ENCODE measurements at places on chromosomes 7 and 10. TPM values are rescaled to one million over a fixed set of nuclear protein-coding genes. Genes with fewer than 3 reads are reported as not detected.

DNA sequence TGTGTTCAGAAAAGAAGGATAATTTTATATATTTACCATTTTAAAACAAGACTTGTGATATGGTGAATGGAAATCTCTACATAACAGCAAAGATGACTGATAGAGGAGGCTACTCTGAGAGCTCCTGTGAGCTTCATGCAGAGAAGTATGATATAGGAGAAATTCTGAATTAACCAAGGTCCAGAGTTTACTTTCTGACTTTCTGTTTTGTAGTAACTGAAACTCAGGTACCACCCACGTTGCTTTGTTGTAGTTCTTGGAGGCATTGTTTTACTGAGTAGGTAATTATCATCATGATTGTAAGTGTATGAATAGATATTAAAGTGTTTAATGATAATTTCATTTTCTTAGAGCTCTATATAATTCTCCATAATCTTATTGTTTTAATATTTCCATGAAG is 18.0 kb upstream of the SFR1 start:
- H3K27ac ChIP-seq, result no peak overlapping the region
- H3K36me3 ChIP-seq, result no peaks in the 10 kb centered on the region
- no peak for DNase-seq
- H3K4me1 ChIP-seq, result no peaks in the 10 kb centered on the region
- no peaks in the 10 kb centered on the region for H3K27me3 ChIP-seq
- no peak overlapping the region for H3K4me3 ChIP-seq

DNA sequence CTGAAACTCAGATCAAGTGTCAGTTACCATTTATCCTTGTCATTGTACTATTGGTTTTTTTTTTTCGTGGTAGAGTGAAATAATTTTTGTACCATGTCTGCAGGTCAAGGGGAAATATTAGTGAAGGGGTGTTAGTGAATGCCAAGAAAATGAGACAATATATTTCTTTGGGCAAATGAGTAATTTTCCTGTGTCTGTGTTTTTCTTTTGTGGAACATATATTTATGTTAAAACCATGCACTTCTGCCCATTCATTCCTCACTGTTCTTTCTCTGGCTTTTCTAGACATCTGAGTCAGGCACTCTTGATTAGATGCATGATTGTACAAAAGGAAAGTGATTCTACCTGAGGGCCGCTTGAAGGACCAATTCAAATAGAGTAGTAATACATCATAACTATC is 161.6 kb downstream of the BICC1 start:
- H3K36me3 ChIP-seq, result no peaks in the 10 kb centered on the region
- H3K4me3 ChIP-seq, result no peak overlapping the region
- no peaks in the 10 kb centered on the region for H3K27me3 ChIP-seq
- H3K4me1 ChIP-seq, result no peaks in the 10 kb centered on the region
- no peak overlapping the region for H3K27ac ChIP-seq

- H3K4me3 ChIP-seq, result no peak overlapping the region
- H3K27ac ChIP-seq, result no peak overlapping the region
- H3K36me3 ChIP-seq, result no peaks in the 10 kb centered on the region
- H3K4me1 ChIP-seq, result no peaks in the 10 kb centered on the region
- H3K27me3 ChIP-seq, result no peaks in the 10 kb centered on the region
Observed at GRCh38 chr7:41277561-41277960, 425.3 kb downstream of the INHBA start.

- DNase-seq, result no peak
- no peak overlapping the region for H3K4me3 ChIP-seq
- no peak overlapping the region for H3K27ac ChIP-seq
- H3K27me3 ChIP-seq, result peaks cover 4% of the 10 kb centered on the region
- H3K4me1 ChIP-seq, result peaks cover 17% of the 10 kb centered on the region
Observed at GRCh38 chr7:98855610-98856422, 14.0 kb downstream of the TMEM130 start.

- no peaks in the 10 kb centered on the region for H3K36me3 ChIP-seq
- no peaks in the 10 kb centered on the region for H3K27me3 ChIP-seq
- no peak overlapping the region for H3K4me3 ChIP-seq
- DNase-seq, result peak; percentile 30
Observed at GRCh38 chr7:93374345-93374940, 142.3 kb downstream of the VPS50 start.

GRCh38 chr7:142349670-142350405 is 92.0 kb upstream of the PRSS58 start:
- no peak overlapping the region for H3K4me3 ChIP-seq
- no peak overlapping the region for H3K27ac ChIP-seq
- H3K4me1 ChIP-seq, result no peaks in the 10 kb centered on the region

- no peaks in the 10 kb centered on the region for H3K27me3 ChIP-seq
- no peaks in the 10 kb centered on the region for H3K4me1 ChIP-seq
- DNase-seq, result no peak
- H3K27ac ChIP-seq, result no peak overlapping the region
Observed at GRCh38 chr10:26879744-26880143, 19.0 kb upstream of the ABI1 start.

DNA sequence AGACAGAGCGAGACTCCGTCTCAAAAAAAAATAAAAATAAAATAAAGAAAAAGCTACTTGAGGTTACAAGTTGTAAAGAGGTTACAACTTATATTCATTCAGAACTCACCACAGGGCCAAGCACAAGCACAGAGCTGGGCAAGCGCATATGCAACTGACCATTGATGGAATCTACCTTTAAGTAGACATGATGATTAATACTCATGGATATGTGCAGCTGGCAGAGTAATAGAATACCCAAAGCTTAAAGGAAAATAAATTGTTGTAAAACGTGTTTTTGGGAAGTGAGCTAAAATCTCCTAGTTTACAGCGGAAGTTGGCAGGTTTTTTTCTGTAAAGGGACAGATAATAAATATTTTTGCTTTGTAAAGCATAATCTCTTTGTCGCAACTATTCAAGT is 111.6 kb downstream of the TMEM168 start:
- no peak overlapping the region for H3K4me3 ChIP-seq

- no peak within 1 kb of the TSS for H3K27ac ChIP-seq
- H3K4me3 ChIP-seq, result no peak within 1 kb of the TSS
- peaks cover 60% of the 10 kb centered on the region for H3K27me3 ChIP-seq
Observed at GRCh38 chr10:69801434-69802315, at the start of gene COL13A1. Gene COL13A1, plus strand, starts transcription at chr10:69801906. Its CDS starts 518 bp downstream, at chr10:69802424.

- H3K27ac ChIP-seq, result no peak overlapping the region
- no peak for DNase-seq
Observed at GRCh38 chr7:24239260-24239659, 44.7 kb upstream of the NPY start.

GRCh38 chr10:42836096-42836495 is 53.5 kb downstream of the BMS1 start:
- H3K27ac ChIP-seq, result no peak overlapping the region
- no peaks in the 10 kb centered on the region for H3K4me1 ChIP-seq
- peaks cover 7% of the 10 kb centered on the region for H3K36me3 ChIP-seq
- H3K27me3 ChIP-seq, result 0 out of 3 replicates have a peak, but pooled peaks cover 2% of the 10 kb centered on the region

DNA sequence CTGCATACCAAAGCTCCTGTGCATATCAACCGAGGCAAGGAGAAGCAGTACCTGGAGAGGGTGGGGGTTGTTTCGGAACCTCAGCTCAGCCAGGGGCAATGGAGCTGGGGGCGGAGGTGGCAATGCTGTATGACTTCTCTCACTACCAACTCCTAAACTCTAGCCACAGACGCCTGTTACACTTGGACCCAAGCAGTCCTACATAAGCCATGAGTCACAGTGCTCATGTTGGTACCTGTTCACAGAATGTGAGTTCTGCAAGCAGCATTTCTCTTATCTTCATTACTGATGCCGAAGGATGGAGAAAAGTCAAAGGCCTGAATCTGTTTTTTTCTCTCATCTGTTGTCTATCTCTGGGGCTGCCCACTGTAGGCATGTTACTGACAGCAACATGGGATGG is 3.2 kb upstream of the RAB18 start:
- no peak for DNase-seq
- H3K27ac ChIP-seq, result no peak overlapping the region
- H3K27me3 ChIP-seq, result no peaks in the 10 kb centered on the region
- no peak overlapping the region for H3K4me3 ChIP-seq

DNA sequence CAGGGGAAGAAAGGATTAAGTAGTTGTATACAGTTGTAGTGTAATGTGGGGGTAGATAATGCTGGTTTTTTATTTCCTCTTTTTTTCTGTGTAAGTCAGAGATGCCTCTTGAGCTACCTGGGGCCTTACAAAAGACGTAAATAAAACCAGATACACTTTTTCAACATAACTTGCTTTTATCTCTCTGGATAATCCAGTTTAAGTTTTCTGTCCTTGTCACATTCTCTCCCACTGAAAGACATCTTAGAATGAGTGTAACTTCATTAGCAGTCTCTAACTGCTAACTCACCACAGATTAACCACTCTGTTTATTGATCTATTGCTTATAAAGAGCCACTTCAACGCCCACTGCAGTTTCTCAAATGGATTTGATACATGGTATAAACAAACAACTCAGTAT is 64.1 kb upstream of the LRRN3 start:
- H3K4me3 ChIP-seq, result no peak overlapping the region
- DNase-seq, result no peak
- no peaks in the 10 kb centered on the region for H3K36me3 ChIP-seq
- no peaks in the 10 kb centered on the region for H3K27me3 ChIP-seq
- peaks cover 57% of the 10 kb centered on the region for H3K4me1 ChIP-seq

DNA sequence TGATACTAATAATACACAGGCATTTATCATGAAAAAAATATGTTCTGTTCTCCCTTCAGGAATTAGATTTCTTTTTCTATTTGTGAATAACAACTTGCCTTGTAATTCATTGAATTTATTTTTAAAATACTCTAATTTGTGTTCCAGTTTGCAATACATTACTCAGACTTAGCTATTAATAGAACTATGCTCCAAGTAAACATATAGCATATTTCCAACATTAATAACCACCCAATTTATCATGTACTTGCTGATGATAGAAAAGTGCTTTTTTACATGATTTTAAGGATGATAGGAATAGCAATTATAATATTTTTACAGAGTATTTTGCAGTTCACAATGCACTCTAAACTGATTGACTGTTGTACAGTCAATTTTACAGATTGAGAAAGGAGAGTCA is 338.8 kb upstream of the SEMA3D start:
- no peak overlapping the region for H3K27ac ChIP-seq
- DNase-seq, result no peak
- no peaks in the 10 kb centered on the region for H3K27me3 ChIP-seq
- no peak overlapping the region for H3K4me3 ChIP-seq
- H3K4me1 ChIP-seq, result no peaks in the 10 kb centered on the region

- DNase-seq, result no peak
- H3K36me3 ChIP-seq, result no peaks in the 10 kb centered on the region
- no peaks in the 10 kb centered on the region for H3K27me3 ChIP-seq
- H3K27ac ChIP-seq, result no peak overlapping the region
- no peak overlapping the region for H3K4me3 ChIP-seq
Observed at GRCh38 chr10:25954851-25955250, 20.8 kb downstream of the MYO3A start.

DNA sequence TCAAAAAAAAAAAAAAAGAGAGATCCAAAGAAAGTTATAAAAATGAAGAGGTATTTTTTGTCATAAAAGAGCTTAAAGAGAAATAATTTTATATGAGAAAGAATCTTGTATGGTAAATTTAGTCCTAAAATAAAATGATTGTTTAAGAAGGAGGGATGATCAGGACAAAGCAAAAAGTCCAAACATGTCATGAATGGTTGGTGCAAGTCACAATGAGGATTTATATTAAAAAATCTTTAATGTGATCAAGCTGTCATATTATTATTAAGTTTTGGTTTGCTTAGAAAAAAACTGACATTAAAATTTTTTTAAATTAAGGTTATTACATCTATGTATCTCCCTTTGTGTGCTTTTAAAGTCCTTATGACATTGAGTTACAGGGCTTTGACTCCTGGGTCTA is 220.4 kb downstream of the TMEM26 start:
- H3K4me3 ChIP-seq, result no peak overlapping the region
- no peaks in the 10 kb centered on the region for H3K36me3 ChIP-seq
- H3K27ac ChIP-seq, result no peak overlapping the region
- H3K27me3 ChIP-seq, result no peaks in the 10 kb centered on the region

DNA sequence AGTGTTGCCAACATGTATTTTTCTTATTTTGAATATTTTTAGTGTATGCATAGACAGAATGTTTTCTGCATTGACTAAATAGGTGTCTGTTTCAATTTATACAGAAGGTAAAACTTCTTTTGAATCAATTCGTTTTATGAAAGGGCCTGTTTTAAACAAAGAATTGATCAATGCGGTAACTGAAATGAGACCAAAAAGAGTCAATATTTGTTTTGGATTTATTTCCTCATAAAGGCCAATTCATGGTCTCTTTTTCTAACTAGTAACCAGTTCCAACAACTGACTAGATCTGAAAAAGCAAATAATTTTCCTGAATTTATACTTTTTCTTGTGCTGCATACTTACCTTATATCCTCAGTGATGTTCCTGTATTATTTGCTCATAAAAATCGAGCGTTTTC is 320.5 kb downstream of the DGKB start:
- no peaks in the 10 kb centered on the region for H3K4me1 ChIP-seq
- no peak overlapping the region for H3K4me3 ChIP-seq
- H3K27me3 ChIP-seq, result no peaks in the 10 kb centered on the region
- no peak for DNase-seq
- H3K36me3 ChIP-seq, result no peaks in the 10 kb centered on the region

GRCh38 chr10:98487649-98488048 is 40.9 kb upstream of the HPS1 start:
- no peak overlapping the region for H3K4me3 ChIP-seq
- H3K27ac ChIP-seq, result no peak overlapping the region
- no peaks in the 10 kb centered on the region for H3K36me3 ChIP-seq
- no peaks in the 10 kb centered on the region for H3K27me3 ChIP-seq
- H3K4me1 ChIP-seq, result peaks cover 32% of the 10 kb centered on the region
- no peak for DNase-seq

DNA sequence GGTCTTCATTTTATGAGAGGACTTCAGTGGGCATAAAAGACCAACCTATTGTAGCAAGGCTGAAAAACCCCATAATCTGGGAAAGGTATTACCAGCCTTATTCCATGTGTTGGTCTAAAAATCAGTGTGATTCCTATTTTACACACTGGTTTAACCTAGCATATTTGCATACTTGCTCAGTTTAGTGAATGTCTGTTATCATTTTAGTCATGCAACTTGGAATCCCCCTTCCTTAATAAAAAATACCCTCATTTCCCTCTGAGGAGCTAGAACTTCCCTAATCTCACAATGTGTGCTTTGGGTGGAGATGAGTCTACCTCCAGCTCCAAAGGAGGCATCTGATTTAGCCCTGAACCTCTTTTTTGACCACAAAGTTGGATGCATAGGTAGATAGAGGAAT is 312.8 kb upstream of the SORCS1 start:
- no peak for DNase-seq
- H3K4me1 ChIP-seq, result no peaks in the 10 kb centered on the region
- no peaks in the 10 kb centered on the region for H3K27me3 ChIP-seq
- no peak overlapping the region for H3K4me3 ChIP-seq

DNA sequence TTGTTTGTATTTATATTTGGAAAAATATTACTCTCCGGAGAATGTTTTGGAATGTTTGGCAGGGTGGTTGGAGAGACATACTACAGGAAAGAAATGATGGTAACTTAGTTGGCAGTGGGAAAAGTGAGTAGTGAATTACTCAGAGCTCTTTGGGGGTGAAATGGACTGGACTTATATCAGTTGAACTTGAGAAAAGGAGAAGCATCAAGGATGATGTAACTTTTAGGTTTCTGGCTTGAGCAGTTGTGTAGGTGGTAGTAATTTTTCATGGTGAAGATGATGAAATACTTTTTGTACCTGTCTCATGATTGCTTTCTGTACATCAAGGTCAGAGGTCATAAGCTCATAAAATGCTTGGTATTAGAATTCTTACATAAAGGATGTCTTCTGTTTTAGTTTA is 617.2 kb downstream of the AUTS2 start:
- no peaks in the 10 kb centered on the region for H3K27me3 ChIP-seq
- H3K4me3 ChIP-seq, result no peak overlapping the region
- H3K27ac ChIP-seq, result no peak overlapping the region
- no peak for DNase-seq

Gene KCNIP2
- polyA plus RNA-seq, result 0.88 TPM

Gene AKR1D1
- 6.8 TPM for polyA plus RNA-seq

Gene TCERG1L
- polyA plus RNA-seq, result not detected

Gene CCL26
- polyA plus RNA-seq, result 0.16 TPM

Gene IGF2BP3
- polyA plus RNA-seq, result 39.5 TPM

Gene PRLHR
- polyA plus RNA-seq, result not detected

Data from HepG2 (cell line).